Progenitor cell of endocrine pancreas (in vitro differentiated cells): ENCODE measurements at places on chromosomes 11 and 22. TPM values are rescaled to one million over a fixed set of nuclear protein-coding genes. Genes with fewer than 3 reads are reported as not detected.

Gene OR52A1
- not detected in 2 replicates for total RNA-seq

Gene PTGDR2
- 2.0 and 2.2 TPM in 2 replicates for total RNA-seq

Gene MPPED2
- total RNA-seq: 25.9 and 32.8 TPM in 2 replicates

Gene GGTLC3
- total RNA-seq: 0.55 TPM in 1 of 2 replicates, not detected in the other

Gene CDC42EP1
- total RNA-seq: 52.6 TPM in 2 replicates

Gene CARNS1
- total RNA-seq: 0.29 and 0.53 TPM in 2 replicates

Gene YAP1
- total RNA-seq: 199 and 204 TPM in 2 replicates

Gene SLC22A6
- not detected in 2 replicates for total RNA-seq

Gene CRYBA4
- not detected in 2 replicates for total RNA-seq

Gene FIBIN
- total RNA-seq: 0.24 and 0.31 TPM in 2 replicates

Gene DGCR6
- total RNA-seq: 2.9 and 3.1 TPM in 2 replicates

Gene GAL3ST1
- total RNA-seq: 21.6 and 23.7 TPM in 2 replicates

Gene BAIAP2L2
- total RNA-seq: 6.5 and 7.0 TPM in 2 replicates

Gene PRAME
- total RNA-seq: not detected in 2 replicates

DNA sequence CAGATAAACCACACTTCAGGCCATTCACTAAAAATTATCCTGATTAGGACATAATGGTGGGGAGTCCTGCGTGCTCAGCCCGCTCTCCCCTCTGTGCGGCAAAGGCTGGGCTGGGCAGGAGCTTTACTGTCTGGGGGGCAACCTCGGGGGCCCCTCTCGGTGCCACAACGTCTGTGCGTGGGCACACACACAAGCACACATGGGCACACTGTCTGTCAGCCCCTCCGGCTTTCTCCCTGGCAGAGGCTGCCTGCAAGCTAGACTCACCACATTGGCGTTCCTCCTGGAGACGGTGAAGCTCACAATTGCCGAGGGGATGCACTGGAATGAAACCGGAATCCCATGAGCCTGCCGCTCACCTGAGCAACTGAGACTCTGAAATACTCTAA lies 5.2 kb downstream of the MLC1 start:
- H3K27me3 ChIP-seq: peaks cover 15% of the 10 kb centered on the region
- DNase-seq: no peak
- H3K36me3 ChIP-seq: no peaks in the 10 kb centered on the region

DNA sequence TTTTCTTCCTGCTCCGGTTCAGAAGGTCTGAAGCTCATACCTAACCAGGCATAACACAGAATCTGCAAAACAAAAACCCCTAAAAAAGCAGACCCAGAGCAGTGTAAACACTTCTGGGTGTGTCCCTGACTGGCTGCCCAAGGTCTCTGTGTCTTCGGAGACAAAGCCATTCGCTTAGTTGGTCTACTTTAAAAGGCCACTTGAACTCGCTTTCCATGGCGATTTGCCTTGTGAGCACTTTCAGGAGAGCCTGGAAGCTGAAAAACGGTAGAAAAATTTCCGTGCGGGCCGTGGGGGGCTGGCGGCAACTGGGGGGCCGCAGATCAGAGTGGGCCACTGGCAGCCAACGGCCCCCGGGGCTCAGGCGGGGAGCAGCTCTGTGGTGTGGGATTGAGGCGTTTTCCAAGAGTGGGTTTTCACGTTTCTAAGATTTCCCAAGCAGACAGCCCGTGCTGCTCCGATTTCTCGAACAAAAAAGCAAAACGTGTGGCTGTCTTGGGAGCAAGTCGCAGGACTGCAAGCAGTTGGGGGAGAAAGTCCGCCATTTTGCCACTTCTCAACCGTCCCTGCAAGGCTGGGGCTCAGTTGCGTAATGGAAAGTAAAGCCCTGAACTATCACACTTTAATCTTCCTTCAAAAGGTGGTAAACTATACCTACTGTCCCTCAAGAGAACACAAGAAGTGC lies 661 bp upstream of the MALAT1 start:
- no peak for DNase-seq
- no peak overlapping the region for H3K27ac ChIP-seq
- no peak overlapping the region for H3K4me3 ChIP-seq
- no peaks in the 10 kb centered on the region for H3K36me3 ChIP-seq

DNA sequence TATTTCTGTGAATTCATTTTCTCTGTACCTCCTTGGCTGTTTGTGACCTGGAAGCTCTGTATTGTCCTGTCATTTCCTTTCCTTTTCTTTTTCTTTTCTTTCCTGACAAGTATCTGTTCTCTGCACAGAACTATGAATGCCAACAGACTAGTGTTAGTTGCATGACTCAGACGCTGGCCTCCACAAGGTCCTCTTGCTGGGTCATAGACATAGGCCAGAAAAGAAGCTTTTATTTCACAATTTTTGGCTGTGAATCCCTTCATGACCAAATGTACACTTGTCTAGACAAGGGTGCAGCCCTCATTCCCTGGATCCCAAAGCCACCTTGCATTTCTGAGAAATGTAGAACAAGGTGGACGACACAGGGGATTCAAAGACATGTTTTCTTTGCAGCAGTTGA lies 104.1 kb upstream of the MTNR1B start:
- no peak for DNase-seq
- H3K27me3 ChIP-seq: no peaks in the 10 kb centered on the region
- H3K36me3 ChIP-seq: no peaks in the 10 kb centered on the region
- no peak overlapping the region for H3K4me3 ChIP-seq
- no peaks in the 10 kb centered on the region for H3K4me1 ChIP-seq

GRCh38 chr11:4094348-4095291 lies at the start of gene RRM1:
TSS of gene RRM1 (plus strand) at chr11:4094799. CDS start at chr11:4095013, 214 bp downstream.
- DNase-seq: peak; percentile 89
- peak within 1 kb of the TSS; percentile 94 for H3K4me3 ChIP-seq
- H3K27me3 ChIP-seq: no peaks in the 10 kb centered on the region
- no peaks in the 10 kb centered on the region for H3K36me3 ChIP-seq

DNA sequence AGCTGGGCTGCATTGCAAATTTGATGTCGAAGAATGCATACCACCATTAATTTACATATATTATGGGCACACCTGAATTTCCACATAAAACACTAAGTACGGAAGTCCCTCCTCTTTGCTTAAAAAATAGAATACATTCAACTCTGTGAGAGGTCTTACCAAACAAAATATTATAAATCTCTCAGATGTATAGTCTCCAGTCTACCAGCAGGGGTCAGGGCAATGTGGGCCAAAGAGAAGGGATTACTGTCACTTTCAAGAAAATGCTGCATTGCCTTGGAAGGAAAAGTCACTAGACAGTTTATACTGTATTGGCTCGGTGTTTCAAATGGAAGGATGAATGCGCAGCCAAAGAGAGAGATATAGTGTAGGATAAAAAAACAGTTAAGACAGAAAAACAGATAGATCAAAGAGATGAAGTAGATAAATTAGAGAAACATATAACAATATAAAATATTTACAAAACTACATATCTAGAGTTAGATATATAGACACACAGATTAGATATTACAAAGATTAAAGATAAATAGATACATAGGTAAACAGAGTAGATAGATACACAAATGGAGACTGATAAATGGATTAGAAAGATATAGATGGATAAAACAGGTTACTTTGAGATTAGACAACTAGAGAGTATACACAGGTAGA lies 20.9 kb downstream of the SERGEF start:
- no peaks in the 10 kb centered on the region for H3K27me3 ChIP-seq
- no peaks in the 10 kb centered on the region for H3K4me1 ChIP-seq
- DNase-seq: no peak
- H3K36me3 ChIP-seq: peaks cover 7% of the 10 kb centered on the region
- H3K4me3 ChIP-seq: no peak overlapping the region

- peak overlapping the region; percentile 84 for H3K4me3 ChIP-seq
- no peaks in the 10 kb centered on the region for H3K36me3 ChIP-seq
- H3K27me3 ChIP-seq: peaks cover 78% of the 10 kb centered on the region
- DNase-seq: no peak
- H3K27ac ChIP-seq: no peak overlapping the region
These were observed 19.3 kb upstream of the BDNF start for GRCh38 chr11:27719546-27719925.

DNA sequence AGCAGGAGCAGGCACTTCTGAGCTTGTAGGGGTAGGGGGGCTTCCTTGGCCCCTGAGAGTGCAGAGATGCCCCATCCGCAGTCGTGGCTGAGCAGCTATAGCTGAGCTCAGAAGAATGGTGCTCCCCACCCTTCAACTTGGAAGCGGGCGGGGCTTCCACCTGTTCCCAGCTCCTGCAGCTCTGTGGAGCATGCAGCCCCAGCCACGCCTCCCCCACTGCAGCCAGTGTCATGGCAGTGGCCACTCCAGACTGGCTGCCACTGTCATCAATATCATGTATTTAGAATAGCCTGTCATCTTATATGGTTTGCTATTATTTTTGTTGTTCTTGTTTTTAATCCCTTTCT lies 213.1 kb downstream of the LRRC4C start:
- no peaks in the 10 kb centered on the region for H3K4me1 ChIP-seq
- no peaks in the 10 kb centered on the region for H3K27me3 ChIP-seq
- no peaks in the 10 kb centered on the region for H3K36me3 ChIP-seq
- H3K27ac ChIP-seq: no peak overlapping the region

- H3K4me3 ChIP-seq: no peak overlapping the region
- H3K36me3 ChIP-seq: peaks cover 6% of the 10 kb centered on the region
- H3K4me1 ChIP-seq: peaks cover 7% of the 10 kb centered on the region
- no peaks in the 10 kb centered on the region for H3K27me3 ChIP-seq
- peak overlapping the region; percentile 0 for H3K27ac ChIP-seq
- no peak for DNase-seq
These were observed 7.0 kb downstream of the GTF2H1 start for GRCh38 chr11:18329196-18329870.

- no peak overlapping the region for H3K27ac ChIP-seq
- peaks cover 17% of the 10 kb centered on the region for H3K27me3 ChIP-seq
- DNase-seq: no peak
- H3K4me3 ChIP-seq: no peak overlapping the region
- H3K36me3 ChIP-seq: no peaks in the 10 kb centered on the region
These were observed 11.0 kb upstream of the PICK1 start for GRCh38 chr22:38046070-38046748.

GRCh38 chr11:120130176-120130980 lies 7.5 kb downstream of the TRIM29 start:
- peaks cover 43% of the 10 kb centered on the region for H3K27me3 ChIP-seq
- no peaks in the 10 kb centered on the region for H3K4me1 ChIP-seq
- H3K36me3 ChIP-seq: no peaks in the 10 kb centered on the region
- no peak overlapping the region for H3K4me3 ChIP-seq
- no peak for DNase-seq

GRCh38 chr22:46419754-46420571 lies 84.4 kb downstream of the TRMU start:
- peaks cover 4% of the 10 kb centered on the region for H3K36me3 ChIP-seq
- no peaks in the 10 kb centered on the region for H3K4me1 ChIP-seq
- H3K4me3 ChIP-seq: no peak overlapping the region
- H3K27me3 ChIP-seq: no peaks in the 10 kb centered on the region
- no peak overlapping the region for H3K27ac ChIP-seq

GRCh38 chr11:111220721-111221120 lies 24.8 kb upstream of the POU2AF2 start:
- H3K4me3 ChIP-seq: no peak overlapping the region
- no peaks in the 10 kb centered on the region for H3K4me1 ChIP-seq
- DNase-seq: no peak
- H3K27ac ChIP-seq: no peak overlapping the region

GRCh38 chr11:72613977-72614376 lies 60.2 kb downstream of the PDE2A start:
- no peak overlapping the region for H3K27ac ChIP-seq
- DNase-seq: no peak
- no peaks in the 10 kb centered on the region for H3K36me3 ChIP-seq
- H3K4me3 ChIP-seq: no peak overlapping the region
- no peaks in the 10 kb centered on the region for H3K4me1 ChIP-seq

DNA sequence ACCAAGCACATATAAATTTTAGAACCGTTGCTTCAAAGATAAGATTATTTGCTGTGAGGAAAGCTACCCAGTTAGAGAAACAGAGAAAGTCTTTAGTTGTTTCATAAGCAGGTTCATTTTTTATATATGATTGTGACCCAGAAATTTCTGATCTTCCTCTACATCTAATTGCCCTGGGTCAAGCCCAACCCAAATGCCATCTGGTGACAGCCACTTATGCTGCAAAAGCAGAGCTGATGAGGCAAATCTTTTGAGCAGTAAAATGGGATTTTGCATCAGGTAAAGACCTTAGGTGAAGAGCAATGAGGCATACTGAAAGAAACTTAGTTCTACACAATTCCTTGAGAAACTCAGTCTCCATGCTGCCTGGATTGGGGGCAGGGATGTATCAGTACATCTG lies 28.0 kb downstream of the SYT9 start:
- H3K4me1 ChIP-seq: no peaks in the 10 kb centered on the region
- H3K27ac ChIP-seq: no peak overlapping the region
- peaks cover 11% of the 10 kb centered on the region for H3K27me3 ChIP-seq

DNA sequence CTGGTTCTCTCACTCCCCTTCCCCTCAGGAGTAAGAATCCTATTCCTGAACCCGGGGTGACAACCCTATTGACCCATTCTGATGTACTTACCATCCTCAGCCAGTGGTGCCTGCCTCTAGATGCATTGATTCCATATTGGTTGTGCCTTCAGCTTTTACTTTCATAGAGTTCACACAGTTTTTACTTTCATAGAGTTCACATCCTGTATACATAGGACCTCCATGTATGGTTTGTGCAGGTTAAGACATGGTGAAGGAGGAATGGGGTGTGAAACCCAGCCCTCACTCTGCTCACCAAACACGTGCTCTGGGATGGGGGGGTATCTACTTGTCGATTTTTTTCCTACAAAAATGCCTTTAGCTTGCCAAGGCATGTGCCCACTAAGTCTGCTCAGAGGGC lies 105.6 kb upstream of the TBCEL start:
- DNase-seq: no peak
- peaks cover 2% of the 10 kb centered on the region for H3K4me1 ChIP-seq
- H3K27ac ChIP-seq: no peak overlapping the region
- no peaks in the 10 kb centered on the region for H3K36me3 ChIP-seq

GRCh38 chr11:10666556-10667520 lies 26.7 kb downstream of the IRAG1 start:
- no peak overlapping the region for H3K4me3 ChIP-seq
- no peaks in the 10 kb centered on the region for H3K27me3 ChIP-seq
- no peak for DNase-seq
- peaks cover 32% of the 10 kb centered on the region for H3K4me1 ChIP-seq
- no peak overlapping the region for H3K27ac ChIP-seq
- H3K36me3 ChIP-seq: no peaks in the 10 kb centered on the region

GRCh38 chr11:88770475-88771079 lies 295.2 kb downstream of the GRM5 start:
- DNase-seq: no peak
- H3K4me3 ChIP-seq: no peak overlapping the region
- no peaks in the 10 kb centered on the region for H3K36me3 ChIP-seq
- no peaks in the 10 kb centered on the region for H3K27me3 ChIP-seq
- no peaks in the 10 kb centered on the region for H3K4me1 ChIP-seq
